ENCODE measurements at places on chromosomes 2 and 18.

DNA sequence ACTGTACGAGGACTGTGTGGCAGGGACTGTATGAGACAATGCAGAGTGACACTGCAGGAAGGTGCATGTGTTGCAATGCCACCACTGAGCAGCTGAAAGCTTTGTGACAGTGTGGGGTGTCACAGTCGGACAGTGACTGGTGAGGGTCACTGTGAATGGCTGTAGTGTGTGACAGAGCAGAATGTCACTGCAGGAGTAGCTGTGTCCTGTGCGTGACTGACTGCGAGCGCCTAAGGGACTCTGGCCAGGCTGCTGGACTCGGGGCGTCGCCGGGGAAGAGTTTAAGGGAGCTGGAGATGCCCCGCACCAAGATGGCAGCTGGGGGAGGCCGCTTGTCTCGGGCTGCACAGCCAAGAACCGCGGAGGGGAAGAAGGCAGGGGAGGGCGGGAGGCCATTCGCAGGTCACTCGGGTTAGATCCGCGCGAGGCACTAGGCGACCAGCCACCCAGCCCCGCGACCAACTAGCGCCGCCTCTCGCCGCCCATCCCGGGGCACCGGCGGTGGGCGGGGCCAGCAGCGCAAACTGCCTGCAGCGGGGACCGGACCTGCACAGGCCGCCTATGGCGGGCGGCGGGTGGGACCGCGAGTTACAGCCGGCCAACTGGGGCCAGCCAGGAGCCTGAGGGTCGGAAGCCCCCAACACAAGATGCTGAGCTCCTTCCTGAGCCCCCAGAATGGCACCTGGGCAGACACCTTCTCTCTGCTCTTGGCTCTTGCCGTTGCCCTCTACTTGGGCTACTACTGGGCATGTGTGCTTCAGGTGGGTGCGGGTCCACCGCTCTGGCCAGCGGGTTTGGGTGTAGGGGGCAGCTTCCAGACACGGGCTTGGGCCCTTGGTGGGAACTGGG, at the start of gene ABHD1:
TSS of gene ABHD1 (plus strand) at position 514 of the 849 bp plus-strand sequence. CDS start at position 648, 134 bp downstream.
- DNase-seq, result peak; percentile 65

DNA sequence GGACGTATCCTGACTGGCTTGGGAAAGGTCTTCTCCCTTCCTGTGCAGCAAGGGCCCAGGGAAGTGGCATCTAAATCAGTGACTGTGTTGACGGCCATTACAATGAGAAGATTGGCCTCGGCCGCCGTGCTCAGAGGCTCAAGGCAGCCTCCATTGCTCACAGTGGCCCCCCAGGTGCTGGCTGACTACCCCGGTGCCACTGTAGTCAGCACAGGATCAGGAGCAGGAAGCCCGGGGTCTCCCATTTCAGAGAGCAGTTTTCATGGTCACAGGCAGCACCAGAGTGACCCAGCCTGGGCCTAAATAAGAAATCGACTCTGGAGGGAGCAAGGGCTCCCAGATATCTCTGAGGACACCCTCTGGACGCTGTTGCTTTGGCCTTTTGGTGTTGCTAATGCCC, 219.4 kb upstream of the ARL4C start:
- no peak for DNase-seq

- DNase-seq, result no peak
Measured at GRCh38 chr2:215531284-215531683, 95.4 kb upstream of the FN1 start.

GRCh38 chr18:12338382-12338781, 30.3 kb downstream of the TUBB6 start:
- DNase-seq, result no peak

DNA sequence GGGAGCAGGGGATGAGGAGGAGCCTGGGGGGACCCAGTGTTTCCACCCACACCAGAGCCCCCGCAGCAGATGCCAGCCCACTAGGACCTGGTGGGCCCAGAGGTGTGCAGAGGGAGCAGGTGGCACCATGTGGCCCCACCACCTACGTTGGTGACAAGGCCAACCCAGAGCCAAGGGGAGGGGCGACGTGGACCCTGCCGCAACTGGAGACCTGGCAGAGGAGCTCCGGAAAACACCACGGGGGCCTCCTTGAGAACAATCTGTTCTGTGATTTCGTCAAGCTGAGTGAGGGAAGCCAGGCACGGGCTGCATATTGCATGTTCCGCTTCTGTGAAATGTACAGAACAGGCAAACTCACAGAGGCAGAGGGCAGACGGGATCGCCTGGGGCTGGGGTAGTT, 49.1 kb upstream of the GPC1 start:
- no peak for DNase-seq

DNA sequence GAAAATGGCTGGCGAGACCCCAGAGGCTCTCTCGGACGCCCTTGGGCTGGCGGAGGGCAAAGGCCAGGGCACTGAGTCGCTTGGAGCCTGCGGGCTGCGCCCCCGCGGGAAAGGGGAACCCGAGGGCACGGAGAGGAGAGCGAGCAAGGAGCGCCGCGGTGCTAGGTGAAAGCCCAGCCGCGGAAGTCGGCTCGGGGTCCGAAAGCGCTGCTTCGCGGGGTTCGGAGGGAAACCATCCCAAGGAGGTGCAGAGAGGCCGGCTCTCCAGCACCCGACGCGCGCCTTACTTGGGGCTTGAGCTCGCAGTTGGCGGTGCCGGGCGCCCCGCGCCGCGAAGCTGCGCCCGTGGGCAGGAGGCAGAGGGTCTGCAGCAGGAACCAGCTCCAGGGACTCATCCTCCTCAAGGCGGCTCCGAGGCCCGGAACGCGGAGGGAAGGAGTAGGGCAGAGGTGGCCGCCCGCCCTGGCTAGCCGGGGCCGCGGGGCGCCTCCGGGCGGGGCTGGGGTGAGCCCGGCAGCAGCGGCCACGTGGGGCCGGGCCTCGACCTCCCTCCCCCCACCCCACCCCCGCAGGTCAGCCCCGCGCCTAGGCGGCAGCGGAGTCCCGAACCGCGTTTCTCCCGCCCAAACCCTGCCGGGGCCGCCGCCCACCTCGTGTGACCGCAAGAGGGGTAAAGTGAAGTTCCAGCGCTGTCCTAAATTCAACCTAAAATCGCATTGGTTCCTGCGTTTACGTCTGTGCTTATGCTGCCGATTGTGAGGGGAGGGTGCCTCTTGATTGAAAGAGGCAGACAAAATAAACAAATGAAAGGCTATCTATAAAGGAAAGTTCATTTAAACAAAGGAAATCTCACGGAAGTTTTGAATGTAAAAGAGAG, at the start of gene TRABD2A:
TSS of gene TRABD2A (minus strand) at position 440 of the 877 bp plus-strand sequence. CDS start at position 395, 45 bp downstream.
- DNase-seq, result peak; percentile 60

- DNase-seq, result no peak
Measured at GRCh38 chr2:8486141-8486540, 195.7 kb upstream of the ID2 start.

GRCh38 chr2:19505199-19506136, 147.0 kb upstream of the OSR1 start:
- DNase-seq, result no peak

- DNase-seq, result no peak
Measured at GRCh38 chr2:200750323-200750910, 61.3 kb upstream of the BZW1 start.

GRCh38 chr2:210997373-210997772, 441.0 kb downstream of the CPS1 start:
- no peak for DNase-seq

DNA sequence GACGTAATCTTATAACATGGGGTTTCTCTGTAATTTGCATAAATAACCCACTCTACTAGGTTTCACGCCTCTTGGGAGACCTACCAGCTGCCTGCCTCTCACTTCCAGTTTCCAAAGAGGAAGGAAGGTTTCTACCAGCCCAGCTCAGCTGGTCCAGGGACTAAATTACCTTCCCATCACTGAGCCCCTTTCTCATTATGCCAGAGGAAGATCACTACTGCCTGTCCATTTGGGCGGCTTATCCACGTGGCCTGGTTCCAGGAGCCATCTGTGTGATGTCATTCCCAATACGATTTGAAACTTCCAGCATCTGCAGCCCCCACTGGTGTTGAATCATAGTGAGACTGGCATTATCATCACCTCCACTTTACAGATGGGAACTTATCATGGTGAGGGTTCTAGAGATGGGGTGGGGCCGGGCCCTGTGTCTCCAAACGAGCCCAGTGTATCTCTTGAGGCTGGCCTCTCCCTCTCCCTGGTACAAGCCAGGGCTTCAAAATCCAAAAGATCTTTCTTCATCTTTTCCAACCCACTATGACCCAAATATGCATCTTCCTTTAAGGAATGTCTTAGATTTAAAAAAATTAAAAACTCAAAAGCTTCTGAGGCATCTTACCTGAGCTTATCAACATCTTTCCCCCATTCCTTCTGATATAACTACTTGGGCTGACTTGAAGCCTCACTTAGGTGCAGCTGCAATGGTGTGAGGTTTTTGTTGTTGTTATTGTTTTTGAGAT, 140.8 kb downstream of the DDX1 start:
- no peak for DNase-seq

GRCh38 chr2:224909885-224910573, 132.2 kb downstream of the DOCK10 start:
- DNase-seq, result no peak

- no peak for DNase-seq
Measured at GRCh38 chr2:58097025-58097424, 50.4 kb downstream of the VRK2 start.

- DNase-seq, result no peak
Measured at GRCh38 chr2:238634701-238635357, 208.1 kb downstream of the ASB1 start.

GRCh38 chr18:77166523-77166922, 33.9 kb upstream of the MBP start:
- DNase-seq, result no peak

DNA sequence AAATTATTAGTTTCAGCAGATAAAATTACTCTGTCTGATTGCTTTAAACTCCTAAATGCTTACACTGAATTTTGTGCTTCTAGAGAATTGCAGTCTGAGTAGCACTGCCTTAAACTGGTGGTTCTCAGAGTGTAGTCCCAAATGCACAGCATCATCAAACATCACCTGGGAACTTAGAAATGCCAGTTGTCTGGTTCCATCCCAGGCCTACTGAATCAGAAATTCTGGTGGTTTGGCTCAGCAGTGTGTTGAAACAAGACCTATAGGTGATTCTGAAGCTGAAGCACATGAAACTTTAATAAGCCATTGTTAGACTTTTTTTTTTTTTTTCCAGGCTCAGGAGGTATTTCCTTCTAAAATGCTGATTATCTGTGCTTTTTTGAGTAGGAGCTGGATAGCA, 22.0 kb downstream of the EPC2 start:
- DNase-seq, result no peak

DNA sequence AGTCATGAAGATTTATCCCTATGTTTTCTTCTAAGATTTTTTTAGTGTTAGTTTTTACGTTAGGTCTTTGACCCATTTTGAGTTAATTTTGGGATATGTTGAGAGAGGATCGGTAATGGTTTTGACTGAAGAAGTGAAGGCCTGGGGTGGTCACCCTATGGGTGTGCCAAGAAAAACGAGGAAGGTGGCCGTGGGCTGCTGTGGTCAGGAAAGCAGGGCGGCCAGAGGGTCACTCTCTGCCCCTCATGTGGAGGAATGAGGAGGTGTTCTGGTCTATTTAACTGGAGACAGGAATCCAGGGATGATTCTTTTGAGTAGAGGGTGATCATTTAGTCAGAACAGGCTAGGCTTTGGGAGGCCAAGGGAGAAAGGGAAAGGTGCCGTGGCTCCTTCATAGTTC, 50.7 kb downstream of the MYO7B start:
- no peak for DNase-seq

GRCh38 chr2:67561457-67561965, 164.4 kb downstream of the ETAA1 start:
- DNase-seq, result no peak

- DNase-seq, result no peak
Measured at GRCh38 chr18:9365406-9365805, 30.8 kb downstream of the TWSG1 start.

- no peak for DNase-seq
Measured at GRCh38 chr2:28982381-28982950, 1.4 kb downstream of the TOGARAM2 start.

DNA sequence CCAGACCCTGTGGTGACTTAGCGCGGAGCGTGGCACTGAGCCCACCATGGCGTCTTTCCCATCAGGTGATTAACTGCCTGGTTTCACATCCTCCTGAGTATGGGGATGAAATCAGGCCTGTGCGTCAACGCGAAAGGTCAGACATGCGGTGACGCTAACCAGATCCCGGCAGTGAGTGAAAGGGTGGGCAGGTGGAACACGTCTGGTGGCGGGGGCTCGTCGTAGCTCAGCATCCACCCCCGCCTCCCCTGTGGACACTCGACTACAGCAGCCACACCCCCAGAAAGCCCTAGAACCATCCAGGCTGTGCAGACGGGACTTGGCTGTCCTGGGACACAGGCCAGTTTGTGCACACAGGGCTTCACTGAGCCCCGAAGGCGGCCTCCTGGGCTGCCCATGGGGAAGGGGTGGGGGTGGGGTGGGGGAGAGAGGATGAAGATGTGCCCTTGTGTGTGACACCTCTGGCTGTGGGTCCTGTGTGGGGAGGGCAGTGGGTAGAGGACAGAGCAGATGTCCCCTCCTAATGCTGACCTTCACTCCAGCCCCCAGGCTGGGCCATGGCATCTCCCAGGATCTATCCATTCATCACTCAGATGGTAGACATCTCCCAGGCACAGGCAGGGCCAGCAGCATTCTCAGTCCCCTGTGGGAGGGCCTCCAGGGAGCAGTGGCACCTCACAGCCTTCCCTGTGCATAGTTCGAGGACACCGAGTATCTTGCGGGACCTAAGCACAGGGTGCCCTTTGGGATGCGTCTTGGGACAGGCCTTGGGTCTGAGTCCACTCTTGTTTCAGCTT, 27.5 kb downstream of the RAMP1 start:
- DNase-seq, result no peak

GRCh38 chr2:169823996-169824372, 721 bp downstream of the METTL5 start:
- DNase-seq, result no peak

- no peak for DNase-seq
Measured at GRCh38 chr2:151258121-151258520, 3.5 kb downstream of the RBM43 start.

- no peak for DNase-seq
Measured at GRCh38 chr2:174324530-174324929, 10.2 kb upstream of the SP9 start.

All from stimulated activated CD4-positive, alpha-beta T cell treated with anti-CD3 and anti-CD28 coated beads, Interleukin-4, amount 100 ng/mL, for 1 hour (primary cell).